ENCODE measurements at places on chromosomes 4 and X.

DNA sequence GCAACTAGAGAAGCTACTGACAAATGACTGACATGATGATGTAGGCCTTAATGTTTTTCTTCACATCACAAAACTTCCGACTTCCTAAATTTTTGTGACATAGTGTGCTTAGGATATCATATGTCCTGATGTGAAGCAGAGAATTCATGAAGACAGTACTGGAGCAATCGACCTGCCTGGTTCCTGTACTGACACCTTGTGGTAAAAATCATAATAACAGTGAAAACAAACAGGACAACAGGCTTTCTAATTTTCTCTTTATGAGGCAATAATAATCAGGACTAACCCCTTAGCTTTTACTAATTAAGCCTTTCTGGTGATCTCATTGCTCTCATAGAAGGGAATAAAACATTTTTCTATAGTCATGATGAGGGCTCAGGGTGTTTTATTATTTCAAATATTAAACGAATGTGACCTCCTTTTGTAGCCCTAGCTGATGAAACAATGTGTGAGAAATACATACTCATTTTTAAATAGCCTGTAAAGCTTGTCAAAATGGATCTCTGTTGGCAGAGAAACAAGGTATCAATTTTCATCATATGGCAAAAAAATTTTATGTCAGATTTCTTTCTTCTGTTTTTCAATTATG, 158.4 kb downstream of the TENT5D start:
- DNase-seq, result peak; percentile 2

DNA sequence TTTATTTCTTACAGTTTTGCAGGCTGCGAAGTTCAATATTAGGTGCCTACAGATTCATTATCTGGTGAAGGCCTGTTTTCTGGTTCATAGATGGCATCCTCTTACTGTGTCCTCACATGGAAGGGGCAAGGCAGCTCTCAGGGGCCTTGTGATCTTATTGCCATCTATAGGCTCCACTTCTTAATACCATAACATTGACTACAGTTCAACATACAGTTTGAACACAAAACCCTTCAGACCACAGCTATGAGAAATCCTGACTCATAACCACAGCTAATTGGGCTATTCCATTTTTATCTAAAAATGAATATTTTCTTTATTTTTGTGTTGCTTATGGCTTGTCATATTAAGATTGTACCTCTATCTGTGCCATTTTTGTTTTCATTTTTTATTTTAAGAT, 72.3 kb downstream of the STAG2 start:
- DNase-seq, result peak; percentile 53

DNA sequence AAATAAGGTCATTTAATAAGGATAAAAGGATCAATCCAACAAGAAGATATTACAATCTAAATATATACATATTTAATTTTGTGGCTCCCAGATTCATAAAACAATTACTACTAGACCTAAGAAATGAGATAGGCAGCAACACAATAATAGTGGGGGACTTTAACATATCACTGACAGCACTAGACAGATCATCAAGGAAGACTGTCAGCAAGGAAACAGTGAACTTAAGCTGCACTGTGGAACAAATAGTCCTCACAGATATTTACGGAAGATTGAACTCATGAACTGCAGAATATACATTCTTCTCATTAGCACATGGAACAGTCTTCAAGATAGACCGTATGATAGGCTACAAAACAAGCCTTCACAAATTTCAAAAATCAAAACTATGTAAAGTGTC, 56.1 kb upstream of the NAP1L2 start:
- no peak for DNase-seq

DNA sequence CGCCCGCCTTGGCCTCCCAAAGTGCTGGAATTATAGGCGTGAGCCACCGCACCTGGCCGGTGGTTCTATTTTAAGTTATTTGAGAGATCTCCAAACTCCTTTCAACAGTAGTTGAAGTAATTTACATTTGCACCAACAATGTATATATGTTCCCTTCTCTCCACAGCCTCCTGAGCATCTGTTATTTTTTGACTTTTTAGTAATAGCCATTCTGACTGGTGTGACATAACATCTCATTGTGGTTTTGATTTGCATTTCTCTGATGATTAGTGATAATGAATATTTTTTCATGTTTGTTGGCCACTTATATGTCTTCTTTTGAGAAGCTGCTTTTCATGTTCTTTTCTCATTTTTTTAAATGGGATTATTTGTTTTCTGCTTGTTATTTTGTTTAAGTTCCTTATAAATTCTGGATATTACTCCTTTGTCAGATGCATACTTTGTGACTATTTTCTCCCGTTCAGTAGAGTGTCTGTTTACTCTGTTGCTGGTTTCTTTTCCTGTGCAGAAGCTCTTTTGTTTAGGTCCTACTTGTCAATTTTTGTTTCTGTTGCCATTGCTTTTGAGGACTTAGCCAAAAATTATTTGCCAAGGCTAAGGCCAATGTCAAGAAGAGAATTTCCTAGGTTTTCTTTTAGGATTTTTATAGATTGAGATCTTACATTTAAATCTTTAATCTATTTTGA, 213.2 kb downstream of the ARHGAP24 start:
- no peak for DNase-seq

DNA sequence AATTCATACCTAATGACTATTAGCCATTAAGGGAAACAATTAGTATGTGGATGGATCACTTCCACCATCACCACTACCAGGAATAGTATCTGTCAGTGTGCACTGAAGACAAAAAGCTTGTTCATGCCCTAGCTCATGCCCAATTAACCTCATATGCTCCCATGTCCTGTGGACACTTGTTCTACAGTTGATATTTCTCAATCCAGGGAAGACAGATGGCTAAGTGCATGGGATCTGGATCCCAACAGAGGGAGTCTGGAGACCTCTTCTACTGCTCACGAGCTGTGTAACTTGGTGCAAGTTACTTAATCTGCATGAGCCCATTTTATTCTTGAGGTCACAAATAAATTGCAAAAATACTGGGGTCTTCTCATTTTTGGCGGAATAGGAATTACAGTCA, 23.7 kb downstream of the AMOT start:
- DNase-seq, result no peak

DNA sequence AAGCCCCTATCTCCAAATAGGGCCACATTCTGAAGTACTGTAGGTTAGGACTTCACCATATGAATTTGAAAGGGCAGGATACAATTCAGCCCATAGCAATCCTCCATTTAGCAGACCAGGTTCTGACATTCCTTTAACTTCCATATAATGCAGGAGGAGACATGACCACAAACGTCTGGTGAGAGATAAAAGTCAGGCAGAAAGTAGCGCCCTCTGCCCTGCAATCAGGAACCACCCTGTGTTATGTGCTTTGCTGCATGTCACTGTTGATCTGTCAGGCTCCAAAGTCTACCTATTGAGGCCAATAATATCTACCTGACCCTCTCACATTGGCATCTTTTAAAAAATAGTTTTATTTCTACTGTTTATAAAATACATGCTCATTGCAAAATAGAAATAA, 30.2 kb upstream of the SEPSECS start:
- no peak for DNase-seq
